ENCODE measurements at places on chromosomes 13 and 19.

GRCh38 chr19:4224470-4224869 lies 4.9 kb upstream of the EBI3 start:
- no peak for DNase-seq

DNA sequence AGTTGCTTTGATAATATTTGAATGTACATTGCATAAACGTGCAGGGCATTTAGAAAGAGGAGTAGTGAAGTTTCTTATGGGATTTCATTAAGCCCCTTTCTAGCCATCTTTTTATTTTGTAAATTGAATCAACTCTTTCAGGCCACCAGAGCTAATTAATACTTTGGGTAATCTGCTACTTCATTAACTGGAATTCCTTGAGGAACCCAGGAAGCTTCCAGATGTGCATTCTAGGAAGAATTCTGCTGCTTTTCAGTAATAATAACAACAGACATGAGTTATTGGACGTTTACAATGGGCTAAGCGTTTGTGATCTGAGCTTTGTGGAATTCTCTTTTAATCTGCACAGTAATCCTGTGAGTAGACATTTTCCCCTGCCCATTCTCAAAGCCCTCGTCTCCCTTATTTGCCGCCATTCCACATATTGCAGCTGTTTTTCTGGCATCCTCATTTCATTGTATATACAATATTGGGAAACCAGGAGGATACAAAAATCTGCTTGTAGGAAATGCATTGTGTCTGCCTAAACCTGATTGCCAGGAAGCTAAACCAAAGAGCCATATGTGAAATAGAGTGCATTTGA lies 103.9 kb downstream of the HS6ST3 start:
- no peak for DNase-seq

- DNase-seq: no peak
These were observed 602.2 kb downstream of the UQCRFS1 start for GRCh38 chr19:28610731-28611130.

GRCh38 chr13:98893371-98893770 lies 84.5 kb downstream of the DOCK9 start:
- DNase-seq: no peak

DNA sequence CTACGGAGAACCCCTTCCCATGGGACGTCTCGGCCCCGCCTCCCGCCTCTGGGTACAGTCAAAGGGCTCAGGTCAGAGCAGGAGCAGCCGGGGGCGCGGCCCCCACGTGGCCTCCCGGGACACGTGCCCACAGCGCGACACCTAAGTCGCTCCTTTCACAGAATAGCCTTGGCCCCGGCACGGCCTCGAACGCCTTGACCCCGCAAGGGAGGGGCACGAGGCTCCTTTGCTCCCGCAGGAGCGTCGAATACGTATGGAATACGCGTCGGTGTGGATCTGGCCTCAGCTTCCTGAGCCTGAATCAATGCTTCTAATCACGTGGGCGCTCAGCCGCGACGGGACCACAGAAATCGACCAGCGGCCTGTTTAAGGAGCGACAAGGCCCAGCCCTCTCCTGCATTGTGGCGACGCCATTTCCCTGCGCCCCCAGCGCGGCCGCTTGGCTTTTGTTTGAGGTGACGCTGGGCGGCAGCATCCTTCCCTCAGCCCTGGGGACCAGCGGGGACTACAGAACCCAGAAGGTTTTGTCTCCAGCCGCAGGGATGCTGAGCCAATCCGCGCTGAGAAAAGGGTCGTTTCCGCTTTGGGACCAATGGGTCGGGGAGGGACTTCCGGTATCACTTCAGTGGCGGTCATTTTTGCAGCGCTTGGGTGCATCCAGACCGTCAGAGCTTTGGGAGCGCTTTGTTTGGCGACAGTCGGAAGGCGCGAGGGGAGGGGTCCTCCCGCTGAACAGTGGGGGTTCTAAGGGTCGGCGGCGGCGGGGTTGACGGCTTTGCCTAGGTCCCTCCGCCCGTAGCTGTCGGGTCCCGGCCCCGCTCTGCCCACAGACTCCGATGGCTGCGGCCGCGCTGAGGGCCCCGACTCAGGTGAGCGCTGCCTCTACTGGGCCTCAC lies at the start of gene ZIK1:
Gene ZIK1 (plus strand): TSS at position 625 of the 896 bp plus-strand sequence. CDS start 212 bp downstream, at position 837.
- peak; percentile 98 for DNase-seq

- no peak for DNase-seq
These were observed 89.4 kb downstream of the HS6ST3 start for GRCh38 chr13:96179309-96179708.

- peak; percentile 95 for DNase-seq
These were observed 6.9 kb downstream of the IL4I1 start for GRCh38 chr19:49889687-49890348.

DNA sequence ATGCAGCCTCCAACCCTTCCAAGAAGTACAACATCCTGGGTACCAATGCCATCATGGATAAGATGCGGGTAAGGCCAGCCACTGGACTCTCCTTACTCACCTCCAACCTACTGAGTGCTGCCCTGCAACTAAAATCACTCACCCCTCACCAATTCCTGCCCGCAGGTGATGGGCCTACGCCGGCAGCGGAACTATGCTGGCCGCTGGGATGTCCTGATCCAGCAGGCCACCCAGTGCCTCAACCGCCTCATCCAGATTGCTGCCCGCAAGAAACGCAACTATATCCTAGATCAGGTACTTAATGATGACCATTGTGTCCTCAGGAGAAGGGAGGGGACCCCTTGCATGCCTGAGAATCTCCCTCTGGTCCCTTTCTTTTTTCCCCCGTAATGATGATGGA lies 15.6 kb upstream of the CCDC97 start:
- DNase-seq: no peak

- no peak for DNase-seq
These were observed 923 bp downstream of the DOCK9 start for GRCh38 chr13:98976941-98977340.

- DNase-seq: no peak
These were observed 11.0 kb upstream of the JUND start for GRCh38 chr19:18292462-18292809.

DNA sequence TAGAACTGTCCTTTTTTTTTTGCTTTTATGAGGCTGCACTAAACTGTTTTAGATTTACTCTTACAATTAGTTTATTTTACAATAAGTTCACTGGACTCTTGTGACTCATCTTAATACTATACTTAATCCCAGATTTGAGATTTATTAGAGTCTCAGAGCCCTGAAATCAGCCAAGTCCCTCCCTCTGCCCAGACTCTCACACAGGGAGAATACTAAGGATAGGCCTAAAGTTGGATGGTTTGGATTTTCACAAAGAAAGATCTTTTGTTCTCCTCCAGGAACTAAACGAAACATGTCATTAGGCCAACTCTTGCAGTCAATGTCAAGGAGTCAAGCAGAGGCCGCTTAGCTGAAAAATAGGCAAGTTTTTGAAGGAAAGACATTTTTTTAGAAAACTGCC lies 42.7 kb upstream of the MIR17HG start:
- peak; percentile 43 for DNase-seq

DNA sequence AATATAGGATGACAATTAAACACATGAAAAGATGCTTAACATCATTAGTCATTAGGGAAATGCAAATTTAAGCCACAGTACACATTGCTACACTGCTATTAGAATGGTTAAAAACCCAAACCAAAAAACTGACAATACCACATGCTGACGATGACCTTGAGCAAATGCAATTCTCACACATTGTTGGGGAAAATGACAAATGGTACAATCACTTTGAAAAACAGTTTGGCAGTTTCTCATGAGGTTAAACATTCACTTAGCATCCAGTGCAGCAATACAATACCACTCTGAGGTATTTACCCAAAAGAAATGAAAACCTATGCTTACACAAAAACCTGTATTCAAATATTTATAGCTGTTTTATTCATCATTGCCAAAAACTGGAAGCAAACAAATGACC lies 11.3 kb downstream of the FLT3 start:
- no peak for DNase-seq

- no peak for DNase-seq
These were observed 532.1 kb downstream of the IRS2 start for GRCh38 chr13:109254274-109254673.

DNA sequence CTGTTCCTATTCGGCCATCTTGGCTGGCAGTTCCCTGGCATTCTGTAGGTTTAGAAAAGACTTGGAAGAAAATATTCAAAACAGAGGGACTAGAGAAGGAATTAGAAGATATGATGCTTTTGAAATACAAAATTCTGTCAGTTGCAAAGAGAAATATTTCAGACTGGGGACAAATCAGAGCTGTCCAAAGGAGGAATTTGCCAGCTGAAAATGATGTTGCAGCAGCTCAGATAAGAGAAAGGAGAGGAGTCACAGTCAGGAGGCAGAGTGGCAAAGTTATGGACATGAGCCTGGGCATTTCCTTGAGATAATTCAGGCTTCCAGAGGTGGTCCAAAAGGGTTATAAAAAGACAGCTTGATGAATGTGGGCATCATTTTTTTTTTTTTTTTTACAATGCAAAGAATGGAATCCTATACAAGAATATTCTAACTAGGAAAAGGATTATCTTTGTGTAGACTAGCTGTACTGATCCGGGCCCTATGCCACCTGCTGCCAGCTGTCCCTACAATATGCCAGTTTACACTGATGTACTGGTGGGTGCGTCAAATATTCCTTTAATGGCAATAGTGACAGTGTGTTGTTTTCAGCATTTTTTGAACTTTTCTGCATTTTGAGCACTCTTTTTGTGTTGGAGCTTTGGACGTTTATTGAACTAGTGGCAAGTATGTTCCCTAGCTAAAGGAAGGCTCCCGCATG lies 31.8 kb upstream of the CBY2 start:
- DNase-seq: no peak

DNA sequence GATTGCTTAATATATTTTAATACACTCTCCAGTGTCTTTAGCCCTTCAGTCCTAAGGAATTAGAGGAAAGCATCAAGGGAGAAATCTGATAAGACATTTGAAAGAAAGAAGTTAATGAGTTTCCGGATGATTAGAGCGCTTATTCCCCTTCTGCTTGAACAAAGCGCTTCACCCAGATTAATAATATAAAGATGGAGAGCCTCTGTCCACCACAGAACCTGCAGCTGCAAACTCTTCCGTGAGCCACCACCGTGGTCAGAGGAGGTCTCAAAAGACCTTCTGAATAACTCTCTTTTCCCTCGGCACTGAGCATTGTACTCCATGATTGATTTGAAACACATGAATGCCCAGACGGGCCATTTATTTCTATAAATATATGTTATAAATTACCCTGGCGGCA lies 14.2 kb upstream of the TUBGCP3 start:
- no peak for DNase-seq

DNA sequence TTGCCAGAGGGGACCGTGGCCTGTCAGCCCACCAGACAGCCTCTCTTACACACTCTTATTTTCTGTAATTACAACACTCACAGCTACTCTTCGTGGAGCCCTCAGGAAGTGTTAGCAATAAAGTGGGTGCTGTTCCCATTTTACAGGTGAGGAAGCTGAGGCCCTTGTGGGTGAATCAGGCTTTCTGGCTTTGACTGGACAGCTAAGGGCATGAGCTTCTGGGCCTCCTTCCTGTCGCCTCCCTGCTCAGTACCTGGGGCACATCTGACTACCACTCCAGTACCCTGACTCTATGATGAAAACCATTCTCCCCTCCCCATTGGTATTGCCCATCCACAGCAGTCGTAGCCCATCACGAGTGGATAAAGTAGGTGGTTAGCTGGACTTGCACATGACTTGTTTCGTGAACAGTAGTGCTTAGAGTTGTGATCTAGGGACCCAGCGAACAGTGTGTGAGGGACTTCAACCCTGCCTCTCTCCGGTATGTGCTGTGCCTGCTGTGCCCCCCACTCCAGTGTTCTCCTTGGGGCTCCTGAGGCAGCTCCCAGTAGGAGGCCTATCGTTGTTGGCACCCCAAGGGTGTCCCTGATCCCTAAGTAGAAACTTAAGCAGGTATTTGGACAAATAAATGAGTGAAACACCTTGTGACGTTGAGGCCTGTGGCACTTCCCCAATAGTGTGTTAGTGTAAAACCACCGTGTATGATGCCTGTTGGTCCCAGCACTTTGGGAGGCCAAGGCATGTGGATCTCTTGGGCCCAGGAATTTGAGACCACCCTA lies 38.6 kb downstream of the GATAD2A start:
- no peak for DNase-seq

DNA sequence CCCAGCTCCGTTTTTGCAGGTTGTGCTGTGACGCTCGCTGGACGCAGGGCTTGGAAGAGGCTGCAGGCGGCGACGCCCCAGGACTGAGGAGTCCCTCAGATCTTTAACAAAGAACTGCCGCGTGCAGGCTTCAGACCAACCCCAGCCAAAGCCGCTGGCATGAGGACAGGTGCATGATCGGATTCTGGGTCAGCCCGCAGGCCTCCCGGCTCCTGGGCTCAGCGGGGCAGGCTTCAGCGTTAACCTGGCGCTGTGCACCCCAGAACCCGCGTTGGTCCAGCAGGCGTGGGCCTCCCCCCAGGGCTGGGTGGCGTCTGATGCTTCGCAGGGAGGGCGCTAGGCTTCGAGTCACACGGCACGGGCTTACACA lies 920 bp upstream of the TIMM13 start:
- DNase-seq: peak; percentile 41

- no peak for DNase-seq
These were observed 155.1 kb downstream of the SUCLA2 start for GRCh38 chr13:47845981-47846380.

GRCh38 chr13:52838433-52839107 lies 9.9 kb downstream of the PCDH8 start:
- DNase-seq: no peak

DNA sequence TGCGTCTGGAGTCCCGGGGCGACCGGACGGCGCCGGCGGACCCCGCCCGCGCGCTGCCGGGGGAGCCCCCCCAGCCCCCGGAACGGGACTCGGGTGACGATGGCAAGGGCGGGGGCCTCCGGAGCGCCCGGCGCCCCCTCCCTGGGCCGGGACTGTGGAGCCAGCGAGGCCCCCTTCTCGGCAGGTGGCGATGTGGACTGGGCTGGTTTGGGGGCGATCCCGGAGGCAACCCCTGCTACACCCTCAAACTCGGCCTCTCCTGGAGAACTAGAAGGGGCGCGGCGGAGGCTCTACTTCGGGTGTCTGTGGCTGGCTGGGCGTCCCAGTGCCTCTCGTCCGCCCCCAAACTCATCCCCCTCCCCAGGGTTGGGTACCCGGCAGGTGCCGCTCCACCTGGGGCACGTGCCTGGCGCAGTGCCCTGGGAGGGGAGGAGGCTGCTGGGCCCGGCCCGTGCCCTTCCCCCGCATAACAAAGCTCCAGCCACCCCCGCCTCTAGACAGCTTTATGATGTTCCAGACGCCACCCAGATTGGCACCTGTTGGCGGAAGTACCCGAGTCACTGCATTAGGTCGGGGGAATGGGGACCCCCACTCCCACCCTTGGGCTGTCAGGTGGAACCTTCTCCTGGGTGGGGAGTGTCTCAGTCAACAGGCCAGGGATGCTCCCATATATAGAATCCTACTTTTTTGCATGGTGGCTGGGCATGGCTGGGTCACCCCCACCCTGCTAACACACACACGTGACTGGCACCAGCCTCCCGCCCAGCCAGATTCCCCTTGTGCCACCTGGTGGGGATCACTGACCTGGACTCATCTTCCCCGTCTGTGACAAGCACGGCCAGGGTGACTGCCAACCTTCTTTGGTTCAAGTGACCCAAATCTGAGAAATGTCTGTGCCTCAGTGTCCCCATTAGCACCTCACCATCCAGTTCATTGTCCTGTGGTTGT lies 722 bp downstream of the PKN1 start:
- DNase-seq: peak; percentile 82

- no peak for DNase-seq
These were observed 56.2 kb upstream of the RFC3 start for GRCh38 chr13:33761740-33762139.

- no peak for DNase-seq
These were observed 4.3 kb downstream of the N4BP2L1 start for GRCh38 chr13:32423592-32423991.

GRCh38 chr19:47158367-47158791 lies 27.7 kb downstream of the SAE1 start:
- DNase-seq: no peak

GRCh38 chr13:39935155-39935554 lies 279.7 kb downstream of the COG6 start:
- no peak for DNase-seq

All from stomach (tissue), 19 donors.